Activated naive CD8-positive, alpha-beta T cell treated with anti-CD3 and anti-CD28 coated beads, Interleukin-2, amount 10 ng/mL, durations not matched to agents 7 days and 5 days (primary cell): ENCODE measurements at places on chromosomes 3 and 15. TPM values are rescaled to one million over a fixed set of nuclear protein-coding genes. Genes with fewer than 3 reads are reported as not detected.
A peak's percentile ranks its signal among the peaks of the same experiment; 100 is the strongest.

GRCh38 chr3:53083949-53084309 is 38.1 kb upstream of the SFMBT1 start:
- H3K27me3 ChIP-seq = no peaks in the 10 kb centered on the region
- no peaks in the 10 kb centered on the region for H3K4me1 ChIP-seq

GRCh38 chr3:4884888-4885287 is 94.3 kb upstream of the BHLHE40 start:
- no peaks in the 10 kb centered on the region for H3K27me3 ChIP-seq
- no peak overlapping the region for H3K27ac ChIP-seq
- H3K36me3 ChIP-seq = peaks cover 13% of the 10 kb centered on the region
- no peak overlapping the region for H3K4me3 ChIP-seq
- peaks cover 32% of the 10 kb centered on the region for H3K4me1 ChIP-seq

DNA sequence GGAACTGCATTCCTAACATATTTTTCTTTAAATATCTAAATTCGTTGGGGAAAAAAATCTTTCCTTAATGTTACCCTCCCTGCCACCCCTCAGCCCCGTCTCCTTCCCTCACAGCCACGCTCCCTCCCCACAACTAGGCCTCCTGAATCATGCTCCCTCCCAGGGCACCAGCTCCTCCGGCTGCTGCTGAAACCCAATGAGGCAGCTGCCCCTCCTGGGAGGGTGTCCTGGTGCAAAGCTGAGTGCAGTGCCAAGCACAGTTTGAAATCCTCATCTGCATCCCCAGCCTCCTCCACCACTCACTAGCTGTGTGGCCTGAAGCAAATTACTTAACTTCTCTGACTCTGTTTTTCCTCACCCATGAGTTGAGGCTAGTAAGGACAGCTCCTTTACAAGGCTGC is 2.7 kb upstream of the NR2E3 start:
- no peaks in the 10 kb centered on the region for H3K27me3 ChIP-seq
- no peak overlapping the region for H3K4me3 ChIP-seq
- H3K36me3 ChIP-seq = no peaks in the 10 kb centered on the region
- DNase-seq = no peak
- no peak overlapping the region for H3K27ac ChIP-seq

The DUOX2 gene
- total RNA-seq = not detected

The CGNL1 gene
- not detected for total RNA-seq

The CDHR4 gene
- total RNA-seq = not detected

DNA sequence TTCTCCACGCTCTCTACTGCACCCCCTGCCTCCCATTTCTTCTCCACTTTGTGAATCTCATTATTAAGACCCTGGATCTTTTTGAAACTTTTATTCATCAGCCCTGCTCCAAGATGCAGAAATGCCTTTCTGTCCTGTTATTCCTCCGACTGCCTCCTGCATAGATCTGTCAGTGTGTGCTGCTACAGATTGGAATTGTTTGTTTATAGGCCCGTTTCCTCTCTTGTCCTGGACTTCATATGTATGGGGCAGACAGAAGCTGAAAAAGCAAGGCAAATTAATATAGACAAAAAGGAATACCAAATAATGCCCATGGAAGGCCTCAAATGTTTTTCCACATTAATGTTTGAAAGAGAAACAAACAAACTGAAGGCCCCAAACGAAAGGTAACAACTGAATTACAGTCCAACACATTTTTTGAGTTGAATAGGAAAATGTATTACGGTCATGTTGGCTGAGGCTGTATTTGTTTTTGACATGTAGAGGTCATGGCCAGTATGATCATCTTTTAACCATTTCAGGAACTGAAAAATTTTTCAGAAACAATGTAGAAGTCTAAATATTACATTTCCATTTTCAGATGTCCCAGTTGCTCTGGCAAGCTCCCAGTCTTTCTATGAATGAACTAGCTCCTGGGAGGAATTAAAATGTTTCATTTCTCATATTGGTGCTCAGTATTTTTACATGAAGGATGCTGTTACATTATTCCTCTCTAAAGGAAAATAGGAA is 8.8 kb downstream of the CHST2 start:
- H3K27ac ChIP-seq = no peak overlapping the region
- H3K36me3 ChIP-seq = peaks cover 4% of the 10 kb centered on the region
- H3K27me3 ChIP-seq = no peaks in the 10 kb centered on the region
- H3K4me3 ChIP-seq = no peak overlapping the region
- peaks cover 16% of the 10 kb centered on the region for H3K4me1 ChIP-seq

The SAMD7 gene
- not detected for total RNA-seq

GRCh38 chr3:194715022-194715800 is 29.5 kb downstream of the FAM43A start:
- no peak for DNase-seq
- H3K27me3 ChIP-seq = peaks cover 16% of the 10 kb centered on the region
- no peak overlapping the region for H3K4me3 ChIP-seq
- no peak overlapping the region for H3K27ac ChIP-seq
- peaks cover 2% of the 10 kb centered on the region for H3K4me1 ChIP-seq
- H3K36me3 ChIP-seq = no peaks in the 10 kb centered on the region

DNA sequence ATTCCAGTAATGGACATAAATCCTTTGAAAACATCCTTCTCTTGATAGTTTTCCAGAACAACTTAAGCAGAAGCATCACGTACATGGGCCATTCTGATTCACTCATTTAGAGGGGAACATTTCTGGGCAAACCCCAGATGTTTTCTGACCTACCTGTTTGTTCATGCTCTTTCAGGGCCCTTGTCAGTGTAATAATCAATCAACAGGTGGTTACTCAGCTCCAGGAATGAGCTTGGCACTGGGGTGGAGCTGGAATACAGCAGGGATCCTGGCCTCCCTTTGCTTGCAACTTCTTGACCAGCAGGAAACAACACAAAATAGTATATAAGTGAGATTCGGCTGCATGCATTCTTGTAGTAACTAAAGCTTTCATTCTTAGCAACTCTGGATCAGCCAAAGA is 9.2 kb upstream of the UBE2E1 start:
- peaks cover 12% of the 10 kb centered on the region for H3K4me1 ChIP-seq
- H3K27me3 ChIP-seq = peaks cover 52% of the 10 kb centered on the region
- no peak for DNase-seq

- no peak overlapping the region for H3K27ac ChIP-seq
- no peak overlapping the region for H3K4me3 ChIP-seq
- H3K4me1 ChIP-seq = no peaks in the 10 kb centered on the region
- H3K27me3 ChIP-seq = no peaks in the 10 kb centered on the region
- H3K36me3 ChIP-seq = no peaks in the 10 kb centered on the region
These were observed 311.6 kb upstream of the CNTN4 start for GRCh38 chr3:1787094-1787493.

DNA sequence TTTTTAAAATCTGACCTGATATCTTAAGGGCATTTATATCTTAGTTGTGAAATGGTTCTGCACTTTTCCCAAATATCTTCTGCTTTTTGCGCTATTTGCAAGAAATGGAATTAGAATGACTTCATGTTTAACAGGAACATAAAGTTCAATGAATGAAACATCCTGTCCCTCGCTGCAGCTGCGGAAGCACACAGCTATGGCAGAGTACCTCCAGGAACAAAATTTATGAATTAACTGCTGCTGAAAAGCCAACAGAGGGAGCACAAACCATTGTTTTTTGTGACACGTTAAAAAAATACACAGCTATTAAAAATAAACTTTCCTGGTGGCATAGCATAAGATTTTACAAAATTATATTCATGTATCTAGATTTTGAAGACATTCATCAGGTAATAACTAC is 404.4 kb upstream of the MDFIC2 start:
- H3K27ac ChIP-seq = no peak overlapping the region
- no peak for DNase-seq
- H3K36me3 ChIP-seq = no peaks in the 10 kb centered on the region

DNA sequence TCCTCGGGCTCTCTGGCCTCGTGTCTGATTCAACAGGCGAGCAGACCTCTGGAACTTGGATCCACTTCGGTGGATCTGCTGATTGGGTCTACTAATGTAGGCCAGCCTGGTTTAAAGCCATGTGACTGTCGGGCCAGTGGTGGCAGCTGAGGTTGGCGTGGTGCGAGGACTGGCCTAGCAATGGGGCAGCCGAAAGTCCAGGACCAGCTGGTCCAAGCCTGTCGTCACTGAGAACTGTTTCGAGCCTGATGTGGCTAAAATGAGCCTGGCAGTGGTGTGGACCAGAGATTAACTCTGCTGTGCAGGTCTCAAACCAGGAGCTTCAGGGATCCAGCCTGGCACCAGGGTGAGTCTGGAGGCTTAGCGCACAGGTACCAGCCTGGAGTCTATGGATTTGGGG is 56.4 kb upstream of the ROBO1 start:
- H3K36me3 ChIP-seq = no peaks in the 10 kb centered on the region
- no peak overlapping the region for H3K4me3 ChIP-seq
- no peaks in the 10 kb centered on the region for H3K27me3 ChIP-seq
- no peaks in the 10 kb centered on the region for H3K4me1 ChIP-seq

The CEP152 gene
- 39.2 TPM for total RNA-seq

- no peaks in the 10 kb centered on the region for H3K36me3 ChIP-seq
- no peak overlapping the region for H3K4me3 ChIP-seq
- no peak for DNase-seq
- H3K27ac ChIP-seq = no peak overlapping the region
- peaks cover 4% of the 10 kb centered on the region for H3K27me3 ChIP-seq
These were observed 370.2 kb upstream of the ZNF385D start for GRCh38 chr3:22121068-22121701.

The ADAMTS17 gene
- total RNA-seq = 7.3 TPM

GRCh38 chr3:196691386-196691785 is 20.7 kb downstream of the CEP19 start:
- no peak for DNase-seq
- H3K4me1 ChIP-seq = peaks cover 6% of the 10 kb centered on the region

The SI gene
- total RNA-seq = not detected

GRCh38 chr3:183378008-183378407 is 50.4 kb downstream of the MCF2L2 start:
- H3K27ac ChIP-seq = no peak overlapping the region
- no peaks in the 10 kb centered on the region for H3K27me3 ChIP-seq
- peaks cover 4% of the 10 kb centered on the region for H3K36me3 ChIP-seq
- no peak overlapping the region for H3K4me3 ChIP-seq

DNA sequence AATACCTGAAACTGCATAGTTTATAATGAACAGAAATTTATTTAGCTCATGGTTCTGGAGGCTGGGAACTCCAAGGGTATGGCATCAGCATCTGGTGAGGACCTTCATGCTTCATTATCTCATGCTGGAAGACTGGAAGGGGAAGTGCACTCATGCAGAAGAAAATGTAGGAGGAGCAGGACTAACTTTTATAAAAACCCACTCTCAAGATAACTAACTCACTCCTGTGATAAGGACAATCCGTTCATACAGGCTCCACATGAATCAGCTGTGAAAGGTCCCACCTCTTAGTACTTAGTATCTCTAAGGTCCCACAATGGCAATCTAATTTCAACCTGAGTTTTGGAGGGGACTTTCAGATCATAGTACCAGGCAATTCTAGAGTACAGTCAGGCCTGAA is 33.6 kb upstream of the APH1B start:
- no peak overlapping the region for H3K27ac ChIP-seq
- H3K4me3 ChIP-seq = no peak overlapping the region
- no peaks in the 10 kb centered on the region for H3K27me3 ChIP-seq
- DNase-seq = no peak

GRCh38 chr3:31493149-31493548 is 39.6 kb upstream of the STT3B start:
- H3K36me3 ChIP-seq = peaks cover 10% of the 10 kb centered on the region
- no peaks in the 10 kb centered on the region for H3K27me3 ChIP-seq
- DNase-seq = no peak
- H3K4me3 ChIP-seq = no peak overlapping the region

- H3K4me1 ChIP-seq = no peaks in the 10 kb centered on the region
- no peaks in the 10 kb centered on the region for H3K36me3 ChIP-seq
- no peak overlapping the region for H3K27ac ChIP-seq
- no peaks in the 10 kb centered on the region for H3K27me3 ChIP-seq
- H3K4me3 ChIP-seq = no peak overlapping the region
These were observed 290.1 kb downstream of the ZIC1 start for GRCh38 chr3:147699175-147699838.

DNA sequence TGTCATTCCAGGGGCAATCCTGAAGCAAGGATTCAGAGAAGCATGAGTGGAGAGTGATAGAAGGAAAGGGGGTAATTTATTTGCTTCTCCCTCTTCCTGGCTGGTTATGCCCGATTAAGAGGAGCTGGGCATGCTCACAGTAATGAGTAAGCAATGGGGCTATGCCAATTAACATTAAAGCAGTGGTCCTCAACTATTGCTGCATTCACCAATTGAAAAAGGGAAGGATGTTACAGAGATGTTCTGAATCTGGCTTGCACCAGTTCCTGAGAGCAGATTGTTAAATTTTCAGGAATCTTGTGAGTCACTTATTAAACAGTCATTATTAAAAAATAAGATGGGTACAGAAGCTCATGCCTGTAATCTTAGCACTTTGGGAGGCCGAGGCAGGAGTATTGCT is 85.9 kb upstream of the ZBTB20 start:
- no peak for DNase-seq
- no peak overlapping the region for H3K27ac ChIP-seq
- peaks cover 2% of the 10 kb centered on the region for H3K27me3 ChIP-seq
- H3K4me3 ChIP-seq = no peak overlapping the region
- H3K36me3 ChIP-seq = no peaks in the 10 kb centered on the region

DNA sequence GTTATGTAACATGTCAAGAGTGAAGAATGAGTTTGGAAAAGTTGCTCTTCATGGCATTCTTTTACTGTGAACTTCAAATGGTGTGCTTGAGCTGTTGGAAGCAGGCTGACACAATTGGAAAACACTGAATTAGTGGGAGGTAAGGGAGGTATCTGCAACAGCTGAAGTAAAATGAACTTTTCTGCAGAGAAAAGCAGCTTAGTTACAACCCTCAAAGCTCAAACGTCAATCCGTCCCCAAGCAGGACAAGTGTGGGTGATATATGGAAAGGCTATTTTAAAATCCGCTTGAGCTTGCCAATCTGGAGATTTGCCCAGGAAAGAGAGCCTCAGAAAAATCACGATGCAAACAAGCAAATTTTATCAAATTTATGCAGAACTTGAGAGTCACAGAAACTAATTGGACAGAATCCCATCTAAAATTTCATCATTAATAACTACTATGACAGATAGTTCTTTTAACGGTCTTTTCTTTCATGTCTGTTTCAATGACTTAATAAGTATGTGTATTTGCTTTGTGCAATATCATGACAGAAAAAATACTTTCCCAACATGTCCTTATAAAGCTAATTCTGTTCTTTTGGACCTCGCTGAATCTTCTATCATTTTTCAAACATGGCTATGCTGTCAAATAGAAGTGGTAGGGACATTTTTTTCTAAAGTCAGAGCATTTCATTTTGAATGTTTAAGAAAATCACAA is 266.6 kb upstream of the SLITRK3 start:
- H3K27ac ChIP-seq = no peak overlapping the region
- DNase-seq = no peak
- H3K4me1 ChIP-seq = no peaks in the 10 kb centered on the region
- no peaks in the 10 kb centered on the region for H3K36me3 ChIP-seq
- H3K27me3 ChIP-seq = no peaks in the 10 kb centered on the region
- no peak overlapping the region for H3K4me3 ChIP-seq

The DPPA2 gene
- not detected for total RNA-seq

The ZNF619 gene
- 11.3 TPM for total RNA-seq

- DNase-seq = no peak
- H3K4me1 ChIP-seq = no peaks in the 10 kb centered on the region
- H3K36me3 ChIP-seq = no peaks in the 10 kb centered on the region
These were observed 729.1 kb downstream of the NTRK3 start for GRCh38 chr15:87527416-87527815.

GRCh38 chr3:172692751-172693338 is 18.0 kb downstream of the NCEH1 start:
- no peak overlapping the region for H3K4me3 ChIP-seq
- H3K4me1 ChIP-seq = peaks cover 10% of the 10 kb centered on the region
- peak overlapping the region; percentile 53 for H3K27ac ChIP-seq
- no peak for DNase-seq
- H3K36me3 ChIP-seq = no peaks in the 10 kb centered on the region

GRCh38 chr15:67120839-67121643 is 55.6 kb downstream of the SMAD3 start:
- peak; percentile 76 for DNase-seq
- no peaks in the 10 kb centered on the region for H3K27me3 ChIP-seq
- peaks cover 17% of the 10 kb centered on the region for H3K36me3 ChIP-seq
- H3K4me3 ChIP-seq = peak overlapping the region; percentile 59
- peak overlapping the region; percentile 87 for H3K27ac ChIP-seq

The CAMP gene
- not detected for total RNA-seq
